CD4-positive, CD25-positive, alpha-beta regulatory T cell (primary cell): ENCODE measurements at places on chromosomes 3 and 15.

DNA sequence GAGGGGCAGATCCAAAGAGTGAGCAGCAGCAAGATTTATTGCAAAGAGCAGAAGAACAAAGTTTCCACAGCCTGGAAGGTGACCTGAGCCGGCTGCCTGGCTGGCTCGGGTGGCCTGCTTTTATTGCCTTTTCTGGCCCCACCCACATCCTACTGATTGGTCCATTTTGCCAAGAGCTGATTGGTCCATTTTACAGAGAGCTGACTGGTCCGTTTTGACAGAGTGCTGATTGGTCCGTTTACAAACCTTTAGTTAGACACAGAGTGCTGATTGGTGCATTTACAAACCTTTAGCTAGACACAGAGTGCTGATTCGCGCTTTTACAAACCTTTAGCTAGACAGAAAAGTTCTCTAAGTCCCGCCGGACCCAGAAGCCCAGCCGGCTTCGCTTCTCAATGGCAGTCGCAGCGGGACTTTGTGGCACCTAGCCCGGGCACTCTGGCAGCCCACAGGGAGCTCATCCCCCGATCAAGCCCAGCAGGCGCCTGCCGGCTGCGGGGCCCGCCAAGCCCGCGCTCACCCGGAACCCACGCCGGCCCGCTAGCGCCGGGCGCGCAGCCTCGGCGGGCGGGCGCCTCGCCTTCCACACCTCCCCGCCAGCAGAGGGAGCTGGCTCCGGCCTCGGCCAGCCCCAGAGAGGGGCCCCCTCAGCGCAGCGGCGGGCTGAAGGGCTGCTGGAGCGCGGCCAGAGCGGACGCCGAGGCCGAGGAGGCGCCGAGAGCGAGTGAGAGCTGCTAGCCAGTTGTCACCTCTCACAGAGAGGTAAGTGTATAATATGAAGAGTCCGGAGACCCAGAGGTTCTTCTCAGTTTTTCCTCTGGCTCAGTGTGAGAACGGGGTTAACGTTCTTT lies 339.2 kb downstream of the CHL1 start:
- DNase-seq, result no peak

GRCh38 chr15:82647835-82648256 lies 683 bp upstream of the CPEB1 start:
- DNase-seq, result peak; percentile 35

DNA sequence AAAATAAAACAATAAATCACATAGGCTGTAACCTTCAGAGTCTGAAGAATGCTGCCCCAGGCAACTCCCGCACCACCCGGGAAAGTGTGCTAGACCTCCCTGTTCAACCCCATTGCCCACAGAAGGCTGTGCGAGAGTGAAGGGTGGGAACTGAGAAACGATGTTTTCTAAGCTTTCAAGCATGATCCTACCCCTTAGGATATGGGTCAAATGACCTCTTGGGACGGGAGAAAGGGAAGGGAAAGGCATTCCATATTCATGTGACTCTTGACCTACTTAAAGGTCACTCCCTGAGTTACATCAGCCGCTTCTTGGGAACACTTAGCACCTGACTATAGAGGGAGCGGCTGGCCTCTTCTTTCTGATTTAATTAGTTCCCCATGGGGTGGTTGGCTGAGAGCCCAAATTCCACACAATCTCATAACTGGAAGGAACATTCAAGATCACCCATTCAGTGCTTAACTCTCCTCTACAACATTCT lies 114.7 kb upstream of the SLC24A5 start:
- DNase-seq, result no peak

DNA sequence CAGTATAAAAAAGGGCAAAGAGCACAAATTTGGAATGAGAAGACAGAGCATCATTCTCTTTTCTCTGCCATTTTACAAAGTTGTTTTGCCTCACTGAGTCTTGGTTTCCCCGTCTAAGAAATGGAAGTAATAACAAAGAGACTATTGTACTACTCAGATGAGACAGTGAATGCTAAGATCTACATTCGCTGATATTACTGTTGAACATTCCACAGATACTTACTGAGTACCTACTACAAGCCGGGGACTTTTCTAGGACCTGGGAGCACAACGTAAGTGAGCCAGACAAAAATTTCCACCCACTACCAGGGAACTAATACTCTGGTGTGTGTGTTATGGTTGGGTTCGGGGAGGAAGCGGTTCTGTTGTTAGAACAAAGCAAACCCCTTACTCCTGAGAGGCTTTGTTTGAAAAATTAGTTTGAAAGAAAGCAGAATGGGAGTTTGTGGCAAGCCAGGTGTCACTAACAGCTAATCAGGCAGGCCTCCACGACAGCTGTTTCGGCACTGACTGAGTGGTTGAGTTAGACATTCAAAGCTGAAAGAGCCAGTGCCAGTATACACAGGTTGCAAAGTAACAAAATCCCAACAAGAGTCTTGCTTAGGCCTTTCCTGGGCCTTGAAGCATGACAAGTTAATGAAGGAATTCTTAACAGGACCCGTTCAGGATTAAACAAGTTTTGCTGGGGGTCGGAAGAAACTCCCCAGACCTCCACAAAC lies 458.3 kb downstream of the EDEM1 start:
- DNase-seq, result no peak

GRCh38 chr3:63097396-63097795 lies 180.7 kb upstream of the SYNPR start:
- DNase-seq, result no peak

GRCh38 chr3:152835601-152836102 lies 721 bp downstream of the P2RY1 start:
- no peak for DNase-seq

DNA sequence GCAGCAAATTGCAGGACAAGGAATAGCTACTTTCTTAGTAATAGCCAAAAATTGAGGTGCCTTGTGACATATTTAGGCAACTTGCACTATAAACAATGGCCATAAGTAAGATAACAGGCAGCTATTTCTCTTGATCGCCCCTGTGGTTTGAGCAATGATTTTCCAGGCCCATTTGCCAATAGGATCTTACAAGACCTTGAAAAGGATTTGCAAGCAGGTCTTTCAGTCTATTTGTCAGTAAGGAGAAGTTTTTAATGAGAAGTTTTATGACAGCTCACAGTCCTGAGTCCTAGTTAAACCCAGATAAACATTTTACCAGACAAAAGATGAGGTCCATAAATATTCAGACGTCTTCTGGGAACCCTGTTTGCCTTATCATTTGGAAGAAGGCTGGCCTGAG lies 645.5 kb downstream of the RBMS3 start:
- no peak for DNase-seq

DNA sequence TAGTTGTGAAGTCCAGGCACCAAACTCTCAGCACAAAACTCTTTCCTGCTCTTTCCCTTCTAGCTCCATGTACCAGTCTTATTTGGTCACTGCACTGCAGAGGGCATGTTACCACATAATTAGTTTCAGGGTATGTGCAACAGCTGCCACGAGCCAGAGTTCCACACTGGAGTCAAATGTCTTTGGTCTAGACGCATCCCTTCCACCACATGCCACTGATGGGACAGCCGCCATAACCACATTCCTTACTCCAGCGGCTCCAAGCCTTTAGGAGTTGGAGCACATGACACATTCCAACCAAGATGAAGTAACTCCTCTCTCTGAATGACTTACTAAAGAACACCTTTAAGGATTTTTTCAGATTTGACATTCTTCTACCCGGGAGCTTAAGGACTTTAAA lies 153.4 kb downstream of the ERC2 start:
- no peak for DNase-seq

DNA sequence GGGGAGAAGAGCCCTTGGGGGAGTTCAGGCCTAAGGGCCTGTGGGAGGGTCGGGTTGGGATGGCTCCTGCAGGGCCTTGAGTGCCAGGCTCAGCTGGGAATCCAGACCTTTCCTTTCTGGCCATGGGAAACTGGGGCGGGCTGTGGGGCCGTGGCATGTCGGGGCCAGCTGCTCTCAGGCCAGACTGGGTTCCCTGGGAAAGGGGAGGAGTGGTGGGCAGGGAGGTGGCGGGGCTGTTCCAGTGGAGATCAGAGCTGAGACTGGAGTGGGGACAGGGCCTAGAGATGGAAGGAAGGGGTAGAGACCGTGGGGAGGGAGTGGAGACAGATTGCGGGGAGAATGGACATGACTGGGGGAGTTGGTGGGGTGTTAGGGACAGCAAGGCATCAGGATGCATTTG lies 20.3 kb downstream of the FBLN2 start:
- no peak for DNase-seq

DNA sequence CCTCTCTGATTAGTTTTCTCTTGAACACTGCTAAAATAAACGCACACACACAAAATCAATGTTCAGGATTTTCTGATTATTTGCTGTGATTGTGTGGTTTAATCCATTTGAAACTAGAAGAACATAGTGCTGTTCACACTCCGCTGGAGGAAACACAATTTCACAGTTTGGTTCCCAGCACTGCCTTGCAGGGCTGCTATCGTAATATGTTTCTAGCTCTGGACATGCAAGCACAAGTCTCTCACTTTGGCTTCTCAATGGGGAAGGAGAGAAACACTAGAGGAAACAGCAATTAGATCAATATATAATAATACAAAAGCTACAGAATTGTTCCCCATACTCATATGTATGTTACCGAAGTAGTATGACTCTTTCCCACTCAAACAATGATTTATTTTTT lies 299.5 kb downstream of the NSUN3 start:
- no peak for DNase-seq

- DNase-seq, result no peak
Measured at GRCh38 chr3:144312702-144313101, 341.1 kb downstream of the DIPK2A start.

DNA sequence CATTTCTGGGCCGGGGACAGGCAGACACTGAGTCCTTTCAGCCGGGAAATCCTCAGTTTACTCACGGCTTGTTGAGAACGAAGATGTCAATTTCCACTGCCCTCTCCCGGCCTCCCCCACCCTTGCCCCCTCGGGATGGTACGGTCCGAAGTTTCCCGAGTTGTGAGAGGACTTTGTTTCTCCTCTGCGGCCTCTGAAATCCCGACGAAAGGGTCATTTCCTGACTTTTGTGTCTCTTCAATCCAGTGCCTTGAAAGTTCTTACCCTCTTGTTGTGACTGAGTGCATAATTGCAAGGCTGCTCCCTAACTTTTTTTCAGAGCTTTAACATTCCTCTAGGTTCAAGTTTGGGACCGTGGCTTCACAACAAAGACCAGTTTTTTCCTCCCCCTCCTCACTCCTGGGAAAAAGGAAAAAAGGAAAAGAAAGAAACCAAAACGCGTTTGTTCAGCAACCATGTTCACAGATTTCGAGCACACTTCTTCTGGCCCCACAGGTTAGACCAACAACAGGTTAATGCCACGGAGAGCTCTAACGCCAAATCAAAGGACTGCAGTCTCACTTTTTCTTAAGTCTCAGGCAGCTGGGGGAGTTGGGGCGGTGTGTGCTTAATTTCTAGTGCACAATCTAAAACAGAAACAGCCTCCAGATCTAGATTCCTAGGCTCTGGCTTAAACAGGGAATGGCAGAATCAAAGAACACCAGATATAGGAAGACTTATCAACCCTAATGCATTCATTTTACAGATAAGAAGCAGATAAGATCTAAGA lies 138.9 kb downstream of the TMCO5A start:
- no peak for DNase-seq
